ENCODE measurements at places on chromosomes 2 and 18.

- no peak for DNase-seq
Observed at GRCh38 chr2:56522605-56523089, 338.9 kb downstream of the CCDC85A start.

- no peak for DNase-seq
Observed at GRCh38 chr18:61600422-61600821, 267.2 kb downstream of the CDH20 start.

GRCh38 chr18:75350857-75351256 lies 76.6 kb downstream of the SMIM21 start:
- DNase-seq, result no peak

DNA sequence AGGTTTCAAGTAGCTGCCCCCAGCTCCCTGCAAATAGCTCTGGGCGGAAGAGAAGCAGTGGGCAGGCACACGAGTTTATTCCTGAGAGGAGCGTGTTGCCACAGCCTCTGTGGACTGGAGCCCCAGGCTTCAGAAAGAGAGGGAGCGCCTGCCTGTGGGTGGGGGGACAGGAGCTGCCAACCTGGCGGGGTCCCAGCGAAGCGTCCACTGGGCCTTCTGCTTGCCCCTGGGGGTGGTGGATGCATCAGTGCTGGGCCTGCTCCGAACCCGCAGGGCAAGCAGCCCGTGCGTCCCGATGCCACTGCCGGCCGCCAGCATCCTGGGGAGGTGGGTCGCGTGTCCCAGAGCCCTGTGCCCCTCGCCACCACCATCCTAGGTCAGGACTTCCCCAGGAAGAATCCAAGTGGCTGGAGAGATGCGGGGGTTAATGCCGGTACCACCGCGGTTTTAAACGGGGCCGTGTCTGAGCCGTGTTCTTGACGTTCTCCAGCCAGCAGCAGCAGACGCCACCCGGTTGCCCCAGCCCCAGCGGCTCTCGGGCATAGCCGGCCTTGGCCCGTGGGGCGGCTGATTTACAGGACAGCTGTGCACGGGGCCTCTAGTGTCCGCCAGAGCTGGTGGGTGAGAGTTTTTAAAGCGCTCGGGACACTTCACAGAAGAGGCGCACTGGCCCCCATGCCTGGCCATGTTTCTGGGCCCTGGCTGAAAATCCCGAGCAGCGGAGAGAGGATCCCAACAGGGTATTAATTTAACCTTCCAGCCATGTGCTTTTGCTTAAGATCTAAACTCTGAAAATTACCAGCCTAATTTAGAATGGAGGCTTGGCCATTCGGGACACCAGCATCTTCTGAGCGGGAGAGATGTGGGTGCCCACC lies 84.7 kb downstream of the NFATC1 start:
- no peak for DNase-seq

GRCh38 chr2:237558961-237559641 lies 7.3 kb upstream of the PRLH start:
- DNase-seq, result no peak

DNA sequence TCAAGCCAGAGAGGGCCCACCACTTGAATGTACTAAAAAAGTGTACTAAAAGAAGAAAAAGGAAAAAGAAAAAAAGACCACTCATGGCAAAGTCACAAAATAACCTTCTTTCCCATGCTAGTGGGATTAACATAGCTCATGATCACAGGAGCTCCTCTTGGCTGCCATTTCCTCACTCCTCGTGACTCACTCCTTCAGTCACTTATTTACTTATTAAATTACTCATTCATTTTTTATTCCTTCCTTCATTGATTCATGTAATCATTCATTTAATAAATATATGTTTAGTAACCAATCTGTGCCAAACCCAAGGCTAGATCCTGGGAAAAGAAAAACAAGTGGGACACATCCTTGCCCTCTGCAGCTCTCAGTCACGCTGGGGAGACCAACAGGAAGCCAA lies 300.5 kb downstream of the INSIG2 start:
- DNase-seq, result no peak

DNA sequence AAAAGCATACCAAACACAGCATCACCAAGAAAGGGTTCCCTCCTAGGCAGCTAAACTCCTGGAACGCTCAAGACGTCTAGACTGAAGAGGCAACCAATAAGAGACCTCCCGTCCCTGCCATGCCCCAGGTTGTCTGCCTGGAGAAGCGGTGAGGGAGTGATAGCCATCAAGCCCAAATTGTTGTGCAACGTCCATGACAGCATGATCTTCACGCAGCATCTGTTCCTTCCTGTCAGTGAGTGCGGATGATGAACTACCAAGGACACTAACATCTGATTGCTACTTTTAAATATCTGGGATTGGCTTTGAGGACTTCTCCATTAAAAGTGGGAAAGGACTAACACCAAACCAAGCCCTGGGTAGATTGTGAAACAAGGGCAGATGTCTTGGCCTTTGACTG lies 149.7 kb downstream of the TXNL1 start:
- DNase-seq, result no peak

DNA sequence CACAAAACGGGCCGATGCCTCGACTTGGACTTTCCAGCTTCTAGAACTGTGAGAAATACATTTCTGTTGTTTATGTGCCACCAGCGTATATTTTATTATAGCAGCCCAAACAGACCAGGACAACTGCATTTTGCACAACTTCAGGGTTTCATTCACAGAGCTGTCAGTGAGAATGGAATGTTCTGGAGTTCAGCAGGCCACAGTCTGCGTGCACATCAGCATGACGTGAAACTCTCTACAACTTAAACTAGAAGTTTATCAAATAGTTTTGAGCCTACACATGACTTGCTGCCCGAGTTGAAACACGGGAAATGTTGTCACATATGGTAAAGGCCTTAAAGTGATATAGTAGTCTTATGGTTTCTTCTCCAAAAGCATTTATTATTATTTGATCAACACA lies 3.9 kb upstream of the TRIB2 start:
- DNase-seq, result no peak

- no peak for DNase-seq
Observed at GRCh38 chr2:232887171-232887850, 17.2 kb downstream of the SNORC start.

DNA sequence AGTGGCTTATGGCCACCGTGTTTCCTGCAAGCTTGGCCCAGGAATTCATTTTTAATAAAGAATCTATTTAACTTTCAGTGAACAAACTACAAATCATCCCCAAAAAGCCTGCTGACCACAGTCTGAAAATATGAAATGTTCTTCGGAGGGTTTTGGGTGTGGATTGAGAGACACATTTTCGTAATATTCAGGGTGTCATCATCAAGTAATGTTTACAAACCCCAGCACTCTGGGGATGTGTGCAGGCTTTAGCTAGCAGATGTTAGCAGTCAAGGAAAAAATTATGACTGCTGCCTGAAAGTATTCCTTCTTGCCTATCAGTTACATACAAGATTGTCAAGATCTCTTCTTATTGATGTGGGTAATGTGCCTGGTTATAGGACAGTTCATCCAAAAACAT lies 143.9 kb upstream of the FN1 start:
- no peak for DNase-seq

DNA sequence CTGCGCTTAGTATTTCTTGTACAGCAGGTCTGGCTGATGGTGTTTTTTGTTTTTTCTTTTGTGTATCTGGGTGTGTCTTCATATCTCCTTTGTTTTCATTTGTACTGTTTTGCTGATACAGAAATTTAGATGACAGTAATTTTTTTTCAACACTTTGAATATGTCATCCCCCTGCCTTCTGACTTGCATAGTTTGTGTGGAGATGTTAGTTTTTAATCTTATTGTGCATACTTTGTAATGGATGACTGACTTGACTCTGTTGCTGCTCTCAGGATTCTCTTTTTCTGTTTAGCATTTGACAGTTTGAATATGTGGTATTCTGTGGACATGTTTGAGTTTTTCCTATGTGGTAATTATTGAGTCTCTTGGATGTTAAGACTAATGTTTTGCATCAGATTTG lies 161.3 kb downstream of the ZNF407 start:
- no peak for DNase-seq

GRCh38 chr2:72985891-72986683 lies 68.8 kb downstream of the EMX1 start:
- DNase-seq, result no peak

- no peak for DNase-seq
Observed at GRCh38 chr18:57748770-57749603, 54.1 kb downstream of the ATP8B1 start.

DNA sequence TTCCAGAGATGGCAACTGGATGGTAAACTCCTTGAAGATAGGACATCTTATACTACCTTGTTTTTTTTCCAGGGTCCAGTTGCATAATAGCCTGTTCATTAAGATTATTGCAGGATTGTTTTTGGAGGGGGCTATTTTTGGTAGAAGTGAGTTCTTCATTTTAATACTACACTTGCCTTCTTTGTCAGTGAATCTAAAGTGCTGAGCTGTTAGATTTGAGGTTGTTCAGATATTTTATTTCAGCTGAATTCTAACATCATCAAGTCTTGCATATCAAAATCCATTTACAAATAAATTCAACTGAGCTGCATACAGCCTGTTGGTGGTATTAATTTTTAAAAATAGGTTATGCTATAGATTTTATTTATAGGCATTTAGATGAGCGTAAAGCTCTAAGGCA lies 72.1 kb downstream of the PLCL1 start:
- DNase-seq, result no peak
